ENCODE measurements at places on chromosomes 16 and 17.

GRCh38 chr17:49012769-49013255, 15.6 kb downstream of the IGF2BP1 start:
- DNase-seq, result no peak

- no peak for DNase-seq
Measured at GRCh38 chr16:78126662-78127061, 27.2 kb downstream of the WWOX start.

- no peak for DNase-seq
Measured at GRCh38 chr16:24668481-24669061, 60.9 kb upstream of the TNRC6A start.

DNA sequence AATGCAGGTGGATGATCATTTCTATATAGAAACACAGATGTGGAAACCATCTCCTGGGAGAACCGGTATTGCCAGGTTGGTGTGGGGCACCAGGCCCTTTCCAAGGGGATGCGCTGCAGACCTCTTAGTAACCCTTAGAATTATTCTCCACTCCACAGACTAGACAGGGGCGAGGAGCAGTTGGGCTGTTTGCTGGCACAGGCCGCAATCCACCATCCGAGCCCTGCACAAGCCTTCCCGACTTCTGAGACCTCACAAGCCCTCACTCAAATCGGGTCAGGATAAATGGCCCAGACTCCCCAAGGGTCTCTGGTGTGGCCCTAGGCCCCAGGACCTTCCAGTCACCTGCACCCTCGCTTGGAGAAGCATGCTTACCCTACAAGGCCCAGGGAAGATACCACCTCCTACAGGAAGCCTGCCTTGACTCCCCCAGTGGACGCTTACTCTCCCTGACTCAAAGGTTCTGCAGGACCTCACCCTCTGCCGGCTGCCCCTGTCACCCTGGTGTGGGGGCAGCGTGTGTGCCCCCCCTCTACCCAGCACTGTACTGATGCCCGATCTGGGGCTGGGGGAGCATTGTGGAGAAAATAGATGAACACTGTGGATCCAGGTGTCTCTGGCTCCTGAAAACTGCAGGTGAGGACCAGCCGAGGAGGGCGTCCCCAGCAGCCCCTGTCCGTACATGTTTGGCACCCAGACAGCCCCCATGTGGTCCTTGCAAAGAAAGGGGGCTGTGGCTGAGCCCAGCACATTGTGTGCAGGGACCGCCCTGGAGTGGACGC, 49.8 kb upstream of the ACSF3 start:
- no peak for DNase-seq

DNA sequence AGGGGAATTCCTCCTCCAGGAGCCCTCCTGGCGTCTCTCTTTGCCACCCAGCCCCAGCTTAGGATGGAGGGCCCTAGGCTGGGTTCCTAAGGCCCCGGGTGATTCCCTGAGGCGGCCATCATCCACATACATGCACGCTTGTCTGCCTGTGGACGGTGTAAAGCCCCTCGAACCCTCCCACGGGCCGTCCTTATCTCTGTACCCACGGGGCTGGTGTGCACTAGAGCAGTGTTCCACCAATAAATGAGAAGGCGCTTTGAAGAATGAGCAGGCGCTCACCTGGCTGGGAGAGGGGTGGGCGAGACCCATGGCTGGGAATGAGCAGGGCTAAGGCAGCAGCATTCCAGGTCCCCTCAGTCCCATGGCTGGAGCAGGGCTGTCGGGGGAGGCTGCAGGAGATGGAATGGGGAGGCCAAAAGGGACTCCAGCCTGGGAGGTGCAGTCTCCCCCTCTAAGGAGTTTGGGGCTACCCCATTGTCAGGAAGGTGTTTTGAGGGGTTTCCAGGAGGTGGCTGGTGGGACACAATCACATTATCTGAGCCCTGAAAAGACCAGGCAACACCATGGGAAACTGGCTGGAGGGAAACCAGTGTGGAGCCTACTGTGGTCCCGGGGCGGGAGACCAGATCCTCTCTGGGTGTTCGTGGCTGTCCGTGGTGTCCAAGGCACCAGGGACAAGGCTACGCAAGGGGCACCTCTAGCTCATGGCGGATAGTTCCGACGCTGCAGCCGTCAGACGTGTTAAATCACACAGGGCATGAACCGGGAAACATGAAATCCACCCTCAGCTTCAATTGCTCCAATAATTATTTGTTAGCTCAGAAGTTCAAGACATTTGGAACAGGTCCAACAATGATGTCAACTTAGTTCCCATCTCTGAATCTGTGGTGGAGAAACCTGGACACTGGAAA, 87.5 kb upstream of the DNAH17 start:
- no peak for DNase-seq

GRCh38 chr17:13874134-13874533, 195.2 kb upstream of the COX10 start:
- DNase-seq, result no peak

- no peak for DNase-seq
Measured at GRCh38 chr16:66961914-66962313, 848 bp downstream of the CES3 start.

- peak; percentile 49 for DNase-seq
Measured at GRCh38 chr17:82204831-82205719, 7.6 kb downstream of the CCDC57 start.

GRCh38 chr16:85935974-85936760, 37.2 kb downstream of the IRF8 start:
- peak; percentile 76 for DNase-seq

DNA sequence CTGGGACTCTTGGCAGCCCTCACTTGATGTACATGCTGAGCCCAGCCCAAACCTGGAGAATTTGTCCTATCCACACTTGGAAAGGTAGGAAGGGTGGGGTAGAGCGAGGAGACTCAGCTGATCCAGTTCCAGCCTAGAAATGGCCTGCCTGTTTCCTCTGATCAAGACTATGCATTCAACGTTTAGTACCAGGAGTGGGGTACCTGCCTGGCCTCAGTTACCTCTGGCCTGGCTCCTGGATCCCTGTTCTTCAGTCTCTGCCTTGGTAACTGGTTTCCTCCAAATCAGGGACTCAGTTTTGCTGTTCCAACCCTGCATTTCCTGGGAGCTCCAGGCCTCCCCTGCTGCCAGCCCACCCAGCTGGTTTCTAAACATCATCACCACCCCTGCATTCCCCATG, 233.5 kb downstream of the GSG1L start:
- no peak for DNase-seq

GRCh38 chr17:50890675-50891516, 24.7 kb upstream of the TOB1 start:
- no peak for DNase-seq

DNA sequence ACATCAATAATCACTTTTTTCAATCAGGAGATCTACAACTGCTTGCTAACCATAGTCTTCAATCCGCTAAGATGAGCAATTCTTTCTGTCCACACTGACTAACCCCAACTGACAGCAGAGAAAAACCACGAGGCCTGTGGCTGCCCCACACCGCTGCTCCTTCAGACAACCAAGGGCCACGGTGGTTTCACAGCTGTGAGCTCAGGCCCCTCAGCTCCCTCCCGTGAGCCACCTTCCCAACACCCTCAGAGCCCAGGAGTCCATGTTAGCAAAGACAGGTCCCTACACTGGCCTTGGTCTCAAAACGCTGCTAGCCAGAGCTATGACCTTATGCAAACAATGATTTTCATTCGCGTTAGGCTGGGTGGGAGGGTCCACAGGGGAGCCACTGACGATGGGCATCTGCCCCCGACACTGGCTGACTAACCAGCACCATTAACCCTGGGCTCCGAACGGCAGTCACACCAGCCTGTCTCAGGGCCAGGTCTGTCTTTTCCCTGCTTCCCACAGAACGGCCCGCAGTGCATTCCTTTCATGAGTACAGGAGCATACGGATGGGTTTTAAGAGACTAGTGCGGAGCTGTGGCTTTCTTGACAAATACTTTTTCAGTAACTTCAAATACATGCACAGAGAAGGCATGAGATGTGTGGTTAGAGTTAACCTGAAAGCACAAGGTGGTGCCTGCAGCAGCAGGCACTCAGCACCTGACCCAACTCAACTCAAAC, 67.3 kb downstream of the ANKRD11 start:
- peak; percentile 78 for DNase-seq

DNA sequence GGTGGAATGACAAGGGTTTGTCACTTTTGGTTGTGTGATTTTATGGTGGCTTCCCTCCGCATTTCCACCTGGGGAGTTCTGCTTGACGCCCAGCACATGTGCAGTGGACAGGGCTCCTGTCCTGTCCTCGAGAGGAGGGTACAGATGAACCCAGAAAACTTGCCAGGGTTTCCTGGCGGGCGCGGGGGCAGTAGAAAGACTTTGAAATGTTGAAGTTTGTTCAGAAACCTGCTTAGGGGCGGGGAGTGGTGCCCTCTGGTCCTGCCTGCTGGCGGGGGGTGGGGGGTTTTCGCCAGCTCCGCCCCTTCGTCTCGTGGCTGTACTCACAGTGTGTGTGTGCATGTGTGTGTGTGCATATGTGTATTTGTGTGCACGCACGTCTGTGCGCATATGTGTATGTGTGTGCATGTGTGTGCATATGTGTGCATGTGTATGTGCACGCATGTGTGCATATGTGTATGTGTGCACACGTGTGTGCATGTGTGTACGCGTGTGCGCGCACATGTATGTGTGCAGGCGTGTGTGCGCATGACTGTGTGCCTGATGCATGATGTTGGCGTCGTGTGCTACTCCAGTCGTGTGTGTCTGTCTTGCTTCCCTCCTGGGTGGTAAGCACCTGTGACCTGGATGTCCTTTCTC, 6.8 kb downstream of the FN3KRP start:
- no peak for DNase-seq

DNA sequence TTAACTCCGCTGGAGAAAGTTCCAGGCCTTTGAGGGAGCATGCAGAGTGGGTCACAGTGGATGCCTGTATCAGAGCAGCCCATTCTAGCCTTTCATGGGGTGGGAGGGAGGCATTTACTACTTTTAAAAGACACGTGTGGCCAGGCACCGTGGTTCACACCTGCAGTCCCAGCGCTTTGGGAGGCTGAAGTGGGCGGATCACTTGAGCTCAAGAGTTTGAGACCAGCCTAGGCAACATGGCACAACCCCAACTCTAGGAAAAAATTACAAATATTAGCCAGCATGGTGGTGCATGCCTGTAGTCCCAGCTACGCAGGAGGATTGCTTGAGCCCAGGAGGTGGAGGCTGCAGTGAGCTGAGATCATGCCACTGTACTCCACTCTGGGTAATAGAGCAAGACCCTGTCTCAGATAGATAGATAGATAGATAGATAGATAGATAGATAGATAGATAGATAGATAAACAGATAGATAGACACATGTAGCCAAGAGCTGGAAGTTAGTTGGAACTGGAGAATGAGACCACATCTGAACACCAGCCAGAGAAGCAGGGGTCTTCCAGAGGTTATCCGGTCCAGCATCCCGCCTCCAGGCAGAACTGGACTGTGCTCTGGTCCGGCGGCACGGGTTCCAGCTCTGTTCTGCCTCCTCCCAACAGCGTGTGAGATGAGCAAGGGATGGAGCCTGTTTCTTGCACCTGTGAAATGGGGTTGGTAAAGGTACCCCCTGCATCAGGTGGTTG, 3.6 kb downstream of the ADCY7 start:
- no peak for DNase-seq

DNA sequence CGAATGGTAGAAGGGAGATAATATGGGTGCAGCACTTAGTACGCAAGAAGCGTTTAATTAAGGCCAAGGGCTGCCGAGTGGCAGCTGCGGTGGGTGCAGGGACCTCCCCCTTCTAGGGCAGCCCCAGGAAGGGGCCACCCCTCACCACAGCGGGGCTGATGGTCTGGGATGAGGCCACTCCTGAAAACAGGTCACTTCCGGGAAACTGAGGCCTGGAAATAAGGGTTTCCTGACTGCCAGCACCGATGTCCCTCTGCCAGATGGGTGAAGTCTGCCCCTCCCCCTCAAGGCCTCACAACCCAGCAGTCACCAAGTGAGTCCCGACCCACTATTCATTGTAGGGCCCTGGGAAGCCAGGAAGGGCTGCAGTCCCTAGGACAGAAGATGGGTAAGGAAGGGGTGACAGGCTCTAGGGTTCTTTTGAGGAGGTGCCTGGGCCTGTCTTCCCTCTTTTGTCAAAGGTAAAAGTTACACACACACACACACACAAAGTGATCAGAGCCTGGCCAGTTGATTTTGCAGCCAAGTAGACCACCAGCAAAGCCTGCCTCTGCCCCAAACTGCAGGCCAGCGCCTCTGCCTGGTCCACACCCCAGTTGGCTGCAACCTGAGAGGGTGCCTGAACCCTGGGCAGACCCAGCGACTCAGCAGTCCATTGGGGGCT, 12.5 kb downstream of the SREBF1 start:
- DNase-seq, result no peak

- no peak for DNase-seq
Measured at GRCh38 chr17:58308173-58308984, 20.2 kb downstream of the TSPOAP1 start.

DNA sequence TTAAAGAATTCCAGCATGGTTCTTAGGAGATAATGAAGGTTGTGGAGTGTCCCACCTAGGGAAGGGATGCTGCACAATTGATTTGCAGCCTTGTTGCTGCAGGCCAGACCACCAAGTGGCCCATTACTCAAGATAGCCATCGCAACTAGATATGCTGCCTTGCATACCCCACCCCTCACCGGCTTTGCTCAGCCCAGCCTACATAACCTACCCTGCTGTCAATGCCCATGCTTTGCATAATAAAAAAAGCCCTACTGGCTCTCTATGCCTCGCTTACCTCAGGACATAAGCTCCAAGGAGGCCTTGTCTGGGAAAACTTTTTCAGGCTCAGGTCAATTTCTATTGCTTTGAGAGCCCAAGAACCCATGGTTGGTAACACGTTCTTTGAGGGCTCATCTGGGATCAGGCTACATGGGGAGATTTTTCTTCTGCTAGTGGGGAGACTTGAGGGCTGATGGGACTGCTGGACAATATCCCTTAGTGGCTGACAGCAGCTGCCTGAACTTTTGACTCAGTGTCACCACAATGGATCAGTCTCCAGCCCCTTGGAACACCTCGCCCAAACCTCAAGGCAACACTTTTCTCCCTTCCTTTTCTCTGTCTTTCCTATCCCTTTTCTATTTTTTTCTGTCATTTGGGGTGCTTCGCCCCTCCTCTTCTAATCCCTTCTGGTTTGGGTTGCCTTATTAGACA, 38.3 kb downstream of the SCPEP1 start:
- no peak for DNase-seq

GRCh38 chr16:23333034-23333579, 31.0 kb downstream of the SCNN1B start:
- no peak for DNase-seq

GRCh38 chr17:37650419-37651003, 7.3 kb upstream of the DDX52 start:
- DNase-seq, result no peak

DNA sequence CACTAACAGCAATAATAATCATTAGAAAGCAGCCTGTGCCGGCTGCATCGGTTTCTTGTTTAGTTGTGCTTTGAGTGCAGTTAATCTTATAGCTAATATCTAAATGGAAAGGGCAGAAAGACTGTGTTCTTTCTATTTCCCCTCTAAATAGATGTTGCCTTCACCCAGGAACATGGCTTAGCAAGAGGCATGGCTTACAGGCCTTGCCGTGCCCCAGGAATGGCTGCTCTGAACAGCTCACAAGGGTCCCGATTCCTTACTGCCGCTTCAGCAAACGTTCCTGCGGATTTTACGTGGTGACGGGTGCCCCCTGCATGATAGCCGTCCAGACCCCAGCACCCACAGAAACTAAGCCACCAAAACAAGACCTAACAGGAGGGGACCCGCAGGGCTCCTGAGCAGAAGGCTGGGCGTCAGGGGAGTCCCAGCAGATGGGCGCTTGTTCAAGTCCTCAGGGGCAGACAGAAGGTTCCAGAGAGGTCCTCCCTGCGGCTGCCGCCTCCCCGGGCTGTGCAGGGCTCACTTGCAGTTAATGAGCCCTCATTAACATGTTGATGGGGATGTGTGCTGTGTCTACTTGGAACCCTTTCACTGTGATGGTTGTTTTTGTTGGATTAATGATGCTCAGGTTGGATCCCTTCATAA, 52.5 kb upstream of the ENPP7 start:
- DNase-seq, result no peak

GRCh38 chr17:49823614-49824013, 24.3 kb downstream of the TAC4 start:
- no peak for DNase-seq

Measured in NK-92 treated with Interleukin-12 subunit alpha and Interleukin-12 subunit beta, amount 100 ng/mL, for 24 hours (cell line).